ENCODE measurements at places on chromosomes 3 and 15. TPM values are rescaled to one million over a fixed set of nuclear protein-coding genes. Genes with fewer than 3 reads are reported as not detected.

The UROC1 gene
- not detected for total RNA-seq

The IL20RB gene
- total RNA-seq, result 2.7 TPM

The GPR160 gene
- 0.28 TPM for total RNA-seq

The SLC15A2 gene
- total RNA-seq, result 0.14 TPM

The GOLGA6A gene
- not detected for total RNA-seq

The CIB2 gene
- total RNA-seq, result 2.4 TPM

The IL5RA gene
- not detected for total RNA-seq
